ENCODE measurements at places on chromosomes 12 and 14.

DNA sequence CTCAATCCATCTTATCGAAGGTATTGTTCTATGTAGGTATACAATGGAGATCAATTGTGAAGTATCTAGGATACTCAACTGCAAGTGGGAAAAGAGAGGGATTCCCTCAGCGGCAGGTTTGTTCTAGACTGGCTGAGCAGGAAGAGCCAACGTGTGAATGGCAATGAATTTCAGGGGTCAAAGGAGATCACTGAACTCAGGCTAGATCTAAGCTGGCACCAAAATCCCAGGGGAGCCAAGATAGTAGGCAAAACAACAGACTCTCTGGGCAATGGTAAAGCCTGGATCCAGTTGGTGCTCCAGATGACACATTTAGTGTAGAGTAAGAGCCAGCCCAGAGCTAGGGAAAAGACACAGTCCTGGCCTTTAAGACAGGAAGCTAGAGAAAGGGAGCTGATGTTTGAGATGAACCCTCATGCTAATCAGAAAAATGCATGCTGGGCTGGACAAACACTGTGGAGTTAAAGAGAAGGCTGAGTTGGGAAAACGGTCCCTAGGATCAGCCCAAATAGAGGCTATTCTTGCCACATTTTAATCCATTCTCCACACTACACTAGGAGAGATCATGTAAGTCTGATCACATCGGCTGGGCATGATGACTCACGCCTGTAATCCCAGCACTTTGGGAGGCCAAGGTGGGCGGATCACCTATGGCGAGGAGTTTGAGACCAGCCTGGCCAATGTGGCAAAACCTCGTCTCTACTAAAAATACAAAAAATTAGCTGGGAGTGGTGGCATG is 45.6 kb downstream of the EFCAB11 start:
- DNase-seq = no peak

- DNase-seq = no peak
Measured at GRCh38 chr12:125104982-125105381, 39.7 kb downstream of the AACS start.

DNA sequence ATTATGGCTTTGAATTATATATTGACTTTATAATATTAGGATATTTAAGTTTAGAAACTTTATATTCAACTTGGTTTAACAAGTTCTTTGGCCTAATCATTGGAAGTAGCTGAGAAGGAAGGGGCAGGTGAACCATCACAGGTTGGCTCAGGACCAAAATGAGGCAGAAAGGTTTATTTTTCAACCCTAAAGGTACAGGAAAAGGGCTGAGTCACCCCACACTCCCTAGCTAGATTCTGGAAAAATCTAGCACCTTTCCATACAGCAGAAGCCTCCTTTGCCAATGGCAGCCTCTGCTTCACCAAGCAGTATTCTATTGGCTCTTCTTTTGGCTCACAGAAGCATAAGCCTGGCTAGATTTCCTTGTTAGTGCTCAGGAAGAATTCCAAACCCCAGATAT is 19.3 kb upstream of the MED6 start:
- no peak for DNase-seq

GRCh38 chr14:63523735-63524426 is 19.3 kb downstream of the PPP2R5E start:
- DNase-seq = no peak

GRCh38 chr12:43180242-43180641 is 371.8 kb downstream of the ADAMTS20 start:
- DNase-seq = no peak

DNA sequence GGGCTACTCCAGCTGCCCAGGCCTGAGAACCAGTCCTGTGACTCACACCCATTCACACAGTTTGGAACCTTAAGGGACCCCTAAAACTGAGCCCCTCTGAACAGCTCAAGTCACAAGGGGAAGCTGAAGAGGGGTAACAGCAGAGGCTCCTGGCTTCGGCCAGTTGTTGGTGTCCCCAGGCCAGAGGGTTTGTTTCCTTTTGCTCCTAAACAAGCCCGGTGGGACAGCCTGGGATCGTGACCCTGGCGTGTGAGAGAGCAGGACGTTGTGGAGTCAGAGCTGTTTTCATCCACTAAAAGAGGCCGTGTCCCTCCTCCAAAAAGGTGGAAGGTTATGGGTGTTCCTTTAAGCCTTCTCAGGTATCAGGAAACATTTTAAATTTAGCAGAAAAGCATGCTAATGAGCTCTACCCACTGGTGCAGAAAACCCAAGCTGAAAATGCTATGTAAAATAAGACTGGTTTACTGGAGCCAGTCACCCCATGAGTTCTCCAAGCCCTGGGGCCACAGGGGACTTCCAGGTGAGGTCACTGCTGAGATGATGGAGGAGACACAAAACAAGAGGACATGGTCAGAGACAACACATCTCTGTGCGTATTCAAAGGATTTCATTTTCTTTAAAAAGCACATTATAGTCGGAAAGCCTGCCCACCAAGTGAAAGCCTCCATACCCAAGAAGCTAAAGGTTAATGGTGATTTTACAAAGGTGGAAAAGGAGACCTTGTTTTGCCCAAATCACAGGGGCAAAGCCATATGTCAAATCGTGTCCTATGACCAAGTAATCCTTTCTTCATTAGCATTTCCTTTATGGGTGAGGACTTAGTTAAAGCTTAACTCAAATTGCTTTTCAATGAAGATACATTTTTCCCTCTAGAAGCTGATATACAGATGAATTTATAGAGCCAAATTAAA is 14.1 kb downstream of the PRKAB1 start:
- no peak for DNase-seq

- DNase-seq = no peak
Measured at GRCh38 chr12:100964028-100964427, 169.5 kb downstream of the ANO4 start.

DNA sequence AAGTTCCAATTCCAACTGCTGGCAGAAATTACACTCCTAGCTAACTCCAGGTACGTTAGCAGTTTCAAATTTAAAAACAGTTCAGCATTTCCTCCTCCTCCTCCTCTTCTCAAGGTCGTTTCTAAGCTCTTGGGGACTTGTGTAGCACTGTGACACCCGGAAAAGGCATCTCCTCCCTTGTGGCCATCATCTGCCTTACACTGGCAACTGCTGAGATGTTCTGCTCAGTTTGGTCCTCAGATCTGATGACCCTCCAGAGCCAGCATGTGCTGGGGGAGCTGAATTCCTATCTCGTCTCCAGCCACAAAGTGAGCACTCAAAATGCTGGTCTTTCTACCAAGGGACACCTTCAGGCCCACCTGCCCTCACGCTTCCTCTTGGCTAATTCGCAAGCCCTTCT is 43.5 kb upstream of the CDKN3 start:
- DNase-seq = no peak

DNA sequence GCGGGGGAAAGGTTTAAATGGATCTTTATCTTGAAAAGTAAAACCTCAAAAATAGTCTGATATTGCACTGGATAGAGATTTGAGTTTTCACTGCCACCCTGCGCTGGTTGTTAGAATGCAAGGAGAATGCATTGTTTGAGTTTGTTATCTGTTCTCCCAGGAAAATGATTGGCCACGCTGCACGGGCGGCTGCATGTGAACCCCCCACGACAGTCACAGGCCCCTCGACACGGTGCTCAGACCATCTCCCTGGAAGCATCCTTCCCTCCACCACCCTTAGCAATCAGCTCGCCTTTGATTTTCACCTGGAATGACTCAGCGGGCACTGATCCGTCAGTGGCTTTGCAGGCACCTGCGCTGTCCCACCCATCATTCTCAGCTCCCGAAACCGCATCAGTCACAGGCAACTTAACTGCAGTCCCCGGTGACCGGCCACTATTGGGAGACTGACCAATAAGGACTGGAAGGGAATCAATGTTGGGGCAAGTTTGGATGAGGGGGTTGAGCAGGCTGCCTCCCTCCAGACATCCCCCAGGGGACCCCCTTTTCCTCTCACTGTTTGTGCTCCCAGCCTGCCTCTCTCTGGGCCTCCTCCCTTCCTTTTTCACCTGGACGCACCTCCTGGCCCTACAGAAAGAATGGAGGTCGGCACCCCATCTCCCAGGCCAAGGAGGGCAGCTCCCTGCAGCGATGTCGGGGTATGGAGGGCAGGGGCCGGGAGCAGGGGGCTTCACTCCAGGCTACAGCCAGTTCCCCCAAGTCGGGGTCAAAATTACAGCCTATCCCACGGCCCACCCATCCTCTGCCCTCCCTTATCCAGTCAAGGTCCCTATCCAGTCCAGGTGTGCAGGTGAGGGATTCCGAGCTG is 28.5 kb upstream of the C14orf180 start:
- no peak for DNase-seq

- DNase-seq = peak; percentile 69
Measured at GRCh38 chr14:58166005-58166983, 14.3 kb upstream of the ARMH4 start.

GRCh38 chr12:3718100-3718499 is 34.8 kb downstream of the CRACR2A start:
- no peak for DNase-seq

- DNase-seq = no peak
Measured at GRCh38 chr14:58873228-58873953, 235.6 kb downstream of the DACT1 start.

DNA sequence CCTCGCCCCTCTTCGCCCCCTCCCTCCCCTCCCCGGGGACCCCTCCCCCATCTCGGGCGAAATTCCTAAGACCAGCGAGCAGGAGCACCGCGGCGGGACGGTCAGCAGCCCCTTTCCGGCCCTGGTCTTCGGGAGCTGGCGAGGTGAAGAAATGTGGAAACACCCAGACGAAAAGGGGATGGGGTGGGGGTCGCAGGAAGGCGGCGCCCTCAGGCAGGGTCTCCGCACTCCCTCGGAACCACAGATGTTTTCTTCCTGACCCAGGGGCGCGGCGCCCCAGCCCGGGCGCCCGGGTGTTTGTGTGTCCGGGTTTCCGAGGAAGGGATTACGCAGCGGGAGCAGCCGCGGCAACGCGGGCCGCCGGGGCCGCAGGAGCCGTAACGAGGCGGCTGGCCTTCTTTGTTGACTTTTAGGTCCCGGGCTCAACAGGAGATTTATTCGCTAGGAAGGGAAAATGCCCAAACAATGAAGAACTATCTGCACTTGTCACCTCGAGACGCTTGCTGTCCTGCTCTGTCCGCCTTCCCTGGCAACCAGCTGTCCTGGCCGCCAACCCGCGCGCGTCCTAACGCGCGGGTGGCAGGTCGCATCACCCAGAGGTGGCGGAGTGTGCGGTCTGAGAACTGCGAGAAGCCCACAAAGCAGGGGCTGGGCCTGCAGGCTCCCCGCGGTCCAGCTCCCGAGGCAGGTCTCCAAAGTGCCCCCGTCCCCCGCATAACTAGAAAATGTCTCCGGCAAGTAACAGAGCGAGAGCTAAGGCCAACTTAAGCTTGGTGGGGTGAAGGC is 7.0 kb downstream of the FOXA1 start:
- no peak for DNase-seq

- DNase-seq = no peak
Measured at GRCh38 chr12:78881685-78882084, 17.1 kb downstream of the SYT1 start.

GRCh38 chr12:116204169-116204568 is 73.3 kb downstream of the MED13L start:
- no peak for DNase-seq

GRCh38 chr12:28874758-28875157 is 274.3 kb upstream of the FAR2 start:
- no peak for DNase-seq

GRCh38 chr12:103698752-103699560 is 111.9 kb downstream of the STAB2 start:
- DNase-seq = no peak

- no peak for DNase-seq
Measured at GRCh38 chr12:100827901-100828520, 33.4 kb downstream of the ANO4 start.

DNA sequence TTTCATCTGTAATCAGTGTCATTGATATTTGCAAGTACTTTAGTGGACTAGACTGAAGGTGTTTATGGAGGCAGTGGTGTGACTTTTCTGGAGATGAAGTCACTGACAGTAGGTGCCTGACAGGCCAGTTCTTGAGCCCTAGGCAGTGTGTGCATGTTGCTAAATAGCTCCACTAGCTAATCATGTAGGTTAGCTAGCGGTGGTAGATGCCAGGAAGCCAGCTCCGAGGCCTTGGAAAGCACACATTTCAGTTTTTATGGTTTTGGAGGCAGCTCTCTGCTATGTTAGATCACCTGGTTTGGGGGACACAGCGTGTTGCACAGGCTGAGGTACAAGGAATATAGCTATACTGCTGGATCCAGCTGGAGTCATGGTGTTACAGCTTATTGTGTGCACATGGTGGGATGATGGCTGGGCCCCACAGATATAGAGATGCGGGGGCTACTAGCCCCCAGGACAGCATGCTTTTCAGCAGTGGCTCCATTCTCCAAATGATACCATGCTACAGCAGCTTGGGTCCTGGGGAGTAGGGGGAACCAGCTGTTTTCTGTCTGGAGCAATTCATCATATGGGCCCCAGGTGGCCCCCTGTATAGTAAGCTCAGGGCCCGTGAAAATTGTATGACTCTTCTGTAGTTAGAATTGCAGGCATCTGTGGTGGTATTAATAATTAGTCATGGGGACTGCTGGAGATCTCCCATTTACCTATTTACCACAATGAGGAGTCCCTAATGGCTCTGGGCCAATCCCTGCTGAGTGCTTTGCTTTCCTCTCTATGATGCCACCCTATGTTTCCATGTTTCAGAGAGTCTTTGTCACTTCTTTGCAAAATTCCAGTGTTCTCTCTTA is 367.2 kb upstream of the LMO3 start:
- no peak for DNase-seq

GRCh38 chr14:72743626-72744025 is 150.3 kb downstream of the DPF3 start:
- no peak for DNase-seq

GRCh38 chr12:68956466-68956865 is 23.5 kb upstream of the CPM start:
- DNase-seq = no peak

DNA sequence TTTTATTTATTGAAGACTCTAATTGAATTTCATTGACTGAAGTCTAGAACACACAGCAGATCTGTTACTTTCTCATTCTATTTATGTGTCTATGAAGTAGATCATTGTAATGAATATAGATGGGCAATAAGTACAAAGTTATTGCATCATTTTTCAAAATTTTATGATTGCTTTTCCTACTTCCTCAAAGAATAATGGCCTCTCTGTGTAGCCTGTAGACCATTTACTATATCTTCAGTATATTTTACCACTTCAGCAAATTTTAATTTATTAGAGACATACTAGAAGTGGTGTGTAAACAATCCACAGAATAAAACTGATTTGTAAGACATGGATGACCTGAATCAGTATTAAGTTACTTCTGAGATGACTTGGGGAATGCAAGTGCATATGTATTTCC is 291.7 kb upstream of the FAR2 start:
- DNase-seq = no peak

- no peak for DNase-seq
Measured at GRCh38 chr12:128069359-128069997, 197.5 kb upstream of the TMEM132C start.

GRCh38 chr12:6326316-6327228 is 15.3 kb downstream of the TNFRSF1A start:
- no peak for DNase-seq

- no peak for DNase-seq
Measured at GRCh38 chr14:52846591-52846990, 55.2 kb upstream of the GNPNAT1 start.

- DNase-seq = no peak
Measured at GRCh38 chr12:104852102-104852501, 106.0 kb downstream of the SLC41A2 start.

Measured in CD4-positive, alpha-beta T cell treated with Interleukin-12 subunit alpha and Interleukin-12 subunit beta, for 1 hour (primary cell).